Activated CD4-positive, alpha-beta T cell treated with anti-CD3 and anti-CD28 coated beads for 1 hour (primary cell): ENCODE measurements at places on chromosomes 5 and 9.

DNA sequence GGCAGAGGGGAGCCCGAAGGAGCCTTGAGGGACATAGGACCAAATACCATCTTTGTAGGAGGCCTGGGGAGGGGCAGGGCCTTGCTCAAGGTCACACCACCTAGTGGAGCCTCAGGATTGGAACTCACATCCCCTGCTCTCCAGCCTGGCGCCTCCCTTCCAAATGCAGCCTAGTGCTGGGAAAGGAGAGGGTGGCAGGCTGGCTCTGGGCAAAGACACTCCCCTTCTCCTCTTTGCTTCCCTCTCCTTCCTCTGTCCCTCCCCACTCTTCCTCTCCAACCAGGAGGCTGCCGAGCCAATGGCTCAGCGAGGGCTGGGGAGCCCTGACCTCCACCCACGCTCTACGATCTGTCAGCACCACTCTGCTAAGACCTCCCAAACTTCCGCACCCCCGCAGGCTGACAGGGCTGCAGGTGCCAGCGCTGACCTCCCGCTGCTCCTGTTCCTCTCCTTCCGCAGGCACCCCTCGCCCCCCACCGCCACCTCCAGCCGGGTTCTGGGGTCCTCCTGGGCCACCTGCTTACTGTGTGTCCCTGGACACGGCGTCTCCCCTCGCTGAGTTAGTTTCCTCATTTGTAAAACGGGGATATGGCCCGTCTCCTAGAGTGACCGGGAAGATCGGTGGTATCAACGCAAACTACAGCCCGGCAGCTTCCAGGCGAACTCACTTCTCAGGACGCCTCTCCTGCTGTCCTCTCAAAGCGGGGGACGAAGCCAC, 52.9 kb downstream of the C9orf50 start:
- DNase-seq, result no peak

DNA sequence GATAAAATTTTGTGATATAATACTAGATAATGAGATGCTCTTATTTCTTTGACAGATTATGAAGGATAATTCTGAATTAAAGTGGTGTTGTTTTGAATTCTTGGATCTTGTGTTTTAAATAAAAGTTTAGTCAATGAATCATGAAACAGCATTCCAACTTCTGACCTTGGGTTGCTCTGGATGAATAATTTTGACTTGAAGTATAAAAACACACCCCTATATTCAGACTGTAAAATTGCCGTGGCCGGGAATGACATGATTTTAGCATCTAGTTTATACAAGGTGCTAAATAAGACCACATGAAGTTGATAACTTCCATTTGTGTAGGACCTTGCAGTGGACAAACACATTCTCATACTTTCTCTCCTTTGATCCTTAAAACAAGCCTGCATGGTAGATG, 67.2 kb upstream of the DAP start:
- DNase-seq, result no peak

DNA sequence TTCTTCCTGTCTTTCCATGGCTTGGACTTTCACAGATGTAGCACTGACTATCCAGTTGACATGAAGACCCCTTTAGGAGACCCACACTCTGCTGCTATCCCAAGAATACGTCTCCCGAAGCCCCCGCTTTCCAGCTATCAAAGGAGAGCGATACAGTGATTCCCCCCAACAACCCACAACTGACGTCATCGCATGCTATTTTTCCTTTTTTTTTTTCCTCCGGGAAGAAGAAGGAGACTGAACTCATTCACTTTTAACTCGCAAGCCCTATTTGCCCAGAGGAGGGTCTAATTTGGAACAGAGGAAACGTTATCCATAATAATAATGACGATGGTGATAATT, 2.1 kb downstream of the PAPPA start:
- DNase-seq, result no peak

DNA sequence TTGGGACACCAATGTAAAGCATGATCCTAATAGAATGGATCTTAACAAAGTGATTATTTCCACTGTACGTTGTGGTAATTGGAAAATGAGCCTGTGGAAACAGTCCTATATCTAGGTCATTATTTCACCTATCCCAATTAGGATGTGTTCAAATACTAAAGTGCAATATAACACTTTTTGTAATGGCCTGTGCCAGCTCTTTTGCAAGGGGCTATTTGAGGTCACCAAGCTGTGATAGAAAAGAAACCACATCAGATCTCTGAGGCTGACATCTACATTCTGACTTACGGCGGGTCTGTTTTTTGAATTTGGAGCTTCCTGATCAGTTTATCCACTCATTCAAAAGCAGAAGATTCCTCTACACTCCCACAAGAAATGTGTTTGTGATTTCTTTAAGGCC, 150.0 kb downstream of the TLE1 start:
- no peak for DNase-seq

GRCh38 chr5:123001808-123002207, 34.7 kb downstream of the PPIC start:
- no peak for DNase-seq

GRCh38 chr5:180633283-180634177, 15.9 kb downstream of the FLT4 start:
- no peak for DNase-seq

- no peak for DNase-seq
These were observed 2.6 kb upstream of the NFIL3 start for GRCh38 chr9:91426123-91426745.

DNA sequence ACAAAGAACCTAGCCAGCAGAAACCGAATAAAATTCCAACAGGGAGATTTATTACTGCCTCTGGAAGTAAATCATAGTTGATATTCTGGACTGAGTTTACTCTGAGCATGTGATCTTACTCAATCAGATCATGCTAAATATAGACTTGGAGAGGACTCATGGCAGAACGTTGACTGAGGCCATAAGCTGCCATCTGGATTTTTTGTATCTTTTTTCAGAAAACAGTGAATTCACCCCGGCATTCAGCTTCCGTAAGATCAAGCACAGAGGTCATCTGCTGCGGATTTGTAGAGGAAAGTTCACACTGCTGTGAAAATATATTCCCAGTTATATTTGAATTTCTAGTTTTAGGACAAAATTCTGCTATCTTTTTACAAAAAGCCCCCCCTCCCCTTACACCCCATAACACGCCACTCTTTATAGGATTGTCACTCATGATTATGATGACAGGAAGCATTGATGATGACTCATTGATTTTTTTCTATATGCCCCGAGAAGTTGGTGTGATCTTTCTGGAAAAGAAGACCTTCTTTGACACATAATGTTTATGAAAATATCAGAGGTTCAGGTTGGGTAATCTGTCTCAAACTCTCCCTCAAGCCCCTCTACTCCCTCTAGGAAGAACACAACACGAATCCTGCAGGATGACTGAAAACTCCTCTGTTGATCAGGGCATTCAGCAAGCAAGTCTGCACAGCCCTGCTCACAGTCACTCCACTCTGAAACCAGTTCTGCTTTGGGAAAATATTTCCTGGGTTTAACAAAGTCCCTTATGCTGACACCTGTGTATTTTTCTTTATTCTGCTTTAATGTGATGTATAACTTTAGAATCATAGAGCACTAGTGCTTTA, 70.8 kb downstream of the NXNL2 start:
- no peak for DNase-seq

- no peak for DNase-seq
These were observed 230.3 kb upstream of the TBCA start for GRCh38 chr5:78006449-78006848.

- DNase-seq, result no peak
These were observed 11.8 kb upstream of the MRNIP start for GRCh38 chr5:179870403-179870903.

- DNase-seq, result no peak
These were observed 710.0 kb upstream of the GRAMD2B start for GRCh38 chr5:125713109-125713805.

GRCh38 chr9:84697509-84698114, 28.1 kb downstream of the NTRK2 start:
- DNase-seq, result no peak

DNA sequence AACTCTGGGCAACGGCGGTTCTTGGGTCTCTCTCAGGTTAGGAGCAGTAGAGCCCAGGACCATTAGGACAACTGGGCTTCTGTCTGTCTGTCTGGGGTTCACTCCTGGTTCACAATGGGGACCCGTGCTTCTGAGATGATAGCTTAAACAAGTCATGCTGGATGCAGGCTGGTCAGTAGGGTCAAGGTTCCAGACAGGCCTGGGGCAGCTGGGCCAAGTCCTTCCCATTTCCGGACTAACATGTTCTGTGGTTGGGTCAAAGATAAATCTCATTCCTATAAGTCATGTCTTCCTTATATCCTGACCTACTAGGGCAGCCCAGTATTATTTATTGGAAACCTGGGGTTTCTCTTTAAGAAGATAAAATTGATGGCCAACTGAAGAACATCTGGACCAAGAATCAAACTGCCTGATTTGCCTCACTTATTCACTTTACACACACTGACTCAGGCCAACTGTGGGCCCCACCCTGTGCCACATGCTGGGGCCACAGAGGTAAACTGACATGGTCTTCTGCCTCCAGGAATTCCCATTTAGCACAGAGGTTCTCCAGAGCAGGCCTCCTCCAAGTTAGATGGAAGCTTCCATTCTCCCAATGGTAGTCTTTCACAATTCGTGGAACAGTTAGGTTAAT, 8.3 kb downstream of the HDHD3 start:
- no peak for DNase-seq

DNA sequence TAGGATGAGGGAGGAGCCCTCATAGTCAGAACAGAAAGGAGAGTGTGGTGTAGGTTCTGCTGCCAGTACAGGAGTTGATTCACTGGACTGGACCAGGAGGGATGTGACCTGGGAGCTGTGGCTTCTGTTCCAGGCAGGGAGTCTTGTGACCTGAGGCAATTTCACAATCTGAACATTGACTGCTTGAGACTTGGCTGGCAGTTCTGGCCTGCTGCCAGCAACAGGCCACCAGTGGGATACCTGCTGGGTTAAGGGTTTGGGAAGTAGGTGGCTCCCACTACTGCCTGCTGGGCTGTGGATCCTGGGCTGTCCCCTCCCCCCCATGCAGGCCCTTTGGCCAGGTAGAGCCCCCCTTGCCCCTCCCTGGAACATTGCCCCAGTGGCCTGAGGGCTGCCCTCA, 268.6 kb upstream of the ARRDC3 start:
- DNase-seq, result no peak

DNA sequence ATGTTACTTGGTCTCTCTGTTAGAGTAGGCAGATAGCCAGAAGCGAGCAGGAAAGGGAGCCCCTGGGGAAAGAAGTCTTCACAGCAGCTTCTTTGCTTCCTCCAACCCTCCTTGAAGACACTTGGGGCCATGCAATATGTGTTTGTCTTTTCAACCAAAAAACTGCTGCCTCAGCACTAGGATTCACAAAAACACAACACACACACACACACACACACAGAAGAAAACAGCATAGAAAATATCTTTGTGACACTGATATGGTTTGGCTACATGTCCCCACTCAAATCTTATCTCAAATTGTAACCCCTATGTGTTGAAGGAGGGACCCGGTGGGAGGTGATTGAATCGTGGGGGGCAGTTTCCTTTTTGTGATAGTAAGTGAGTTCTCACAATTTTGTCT, 133.3 kb downstream of the CDH12 start:
- DNase-seq, result no peak
